ENCODE measurements at places on chromosomes 7 and 10.

DNA sequence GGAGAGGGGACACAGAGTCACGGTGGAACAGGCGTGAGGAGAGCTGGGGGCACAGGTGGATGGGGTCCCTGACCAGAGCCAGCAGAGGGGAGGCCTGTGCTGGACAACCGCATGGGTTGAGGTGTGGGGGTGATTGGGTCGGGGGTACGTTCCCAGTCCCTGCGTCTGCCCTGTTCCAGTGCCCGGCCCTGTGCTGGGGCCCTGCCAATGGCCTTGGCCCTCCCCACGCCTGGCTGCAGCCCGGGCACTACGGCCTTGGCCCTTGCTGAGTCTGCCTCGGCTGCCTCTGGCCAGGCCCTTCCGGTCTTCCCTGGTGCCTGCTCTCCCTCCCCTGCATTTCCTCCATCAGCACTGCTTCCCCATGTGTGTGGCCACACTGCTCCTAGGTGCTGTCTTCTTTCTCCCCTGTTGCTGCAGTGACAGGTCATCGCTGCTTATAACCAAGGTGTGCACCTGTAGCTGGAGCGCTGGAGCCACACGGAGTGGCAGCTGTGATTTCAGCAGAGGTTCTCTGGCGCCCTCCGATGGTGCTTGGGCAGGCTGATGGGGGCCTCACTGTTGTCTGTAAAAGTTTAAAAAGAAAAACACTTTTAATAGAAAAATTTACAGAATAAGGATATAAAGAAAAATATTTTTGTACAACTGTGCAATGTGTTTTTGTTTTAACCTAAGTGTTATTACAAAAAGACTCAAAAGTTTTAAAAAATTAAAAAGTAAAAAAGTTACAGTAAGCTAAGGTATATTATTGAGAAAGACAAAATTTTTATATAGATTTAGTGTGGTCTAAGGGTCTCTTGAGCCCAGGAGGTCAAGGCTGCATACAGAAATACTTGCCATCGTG is 45.2 kb upstream of the BHLHA15 start:
- no peak for DNase-seq

GRCh38 chr7:23016345-23017253 is 2.7 kb upstream of the HYCC1 start:
- DNase-seq: no peak

GRCh38 chr10:71685554-71686232 is 33.9 kb downstream of the C10orf105 start:
- no peak for DNase-seq

GRCh38 chr7:107712025-107712424 is 31.9 kb upstream of the CBLL1 start:
- no peak for DNase-seq

DNA sequence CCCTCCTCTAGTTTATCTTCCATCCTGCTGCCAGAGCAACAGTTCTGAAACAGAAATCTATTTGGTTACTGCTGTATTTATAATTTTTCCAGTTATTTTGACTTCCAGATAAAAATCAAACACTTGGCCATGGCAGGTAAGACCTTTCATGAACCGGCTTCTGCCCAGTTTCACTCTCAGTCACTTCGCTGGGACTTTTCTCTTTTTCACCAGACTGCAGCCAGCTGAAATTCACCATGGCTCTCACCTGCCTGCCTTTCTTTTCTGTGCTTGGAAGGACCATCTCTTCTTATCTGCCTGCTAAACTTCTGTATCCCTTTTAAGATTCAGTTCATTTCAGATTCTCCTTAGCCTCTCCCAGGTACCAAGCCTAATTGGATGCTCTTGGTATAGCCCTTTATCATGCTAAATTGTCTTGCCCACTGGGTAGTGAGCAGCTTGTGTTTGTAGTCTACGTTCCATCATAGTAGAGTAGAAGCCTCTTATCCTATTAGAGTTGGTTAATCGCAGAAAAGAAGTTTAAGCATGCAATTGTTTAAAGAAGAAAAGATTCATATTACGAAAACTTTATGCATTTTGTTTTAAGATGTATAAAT is 71.7 kb downstream of the TAF3 start:
- DNase-seq: no peak

DNA sequence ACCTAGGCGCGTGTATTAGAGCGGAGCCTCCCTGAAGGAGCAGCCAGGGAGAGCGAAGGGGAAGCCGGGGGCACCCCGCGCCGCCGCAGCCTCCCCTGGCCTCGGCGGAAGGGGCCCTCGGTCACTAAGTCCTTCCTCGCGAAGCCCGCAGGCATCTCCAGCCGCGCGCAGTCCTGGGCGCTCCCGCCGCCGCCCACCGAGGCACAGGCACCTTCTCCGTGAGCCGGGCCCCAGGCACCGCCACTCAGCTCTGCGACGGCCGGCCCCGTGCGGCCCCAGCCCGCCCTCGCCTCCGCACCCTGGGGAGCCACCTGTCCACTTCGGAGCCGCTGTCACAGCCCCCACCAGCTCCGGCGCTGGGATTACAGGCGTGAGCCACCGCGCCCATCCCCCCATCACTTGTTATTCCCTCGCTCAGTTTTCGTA is 80.8 kb downstream of the ZNF467 start:
- no peak for DNase-seq
